ENCODE measurements at places on chromosomes 3 and 15. TPM values are rescaled to one million over a fixed set of nuclear protein-coding genes. Genes with fewer than 3 reads are reported as not detected.

UQCC5 gene
- total RNA-seq, result 2.0 TPM

DNA sequence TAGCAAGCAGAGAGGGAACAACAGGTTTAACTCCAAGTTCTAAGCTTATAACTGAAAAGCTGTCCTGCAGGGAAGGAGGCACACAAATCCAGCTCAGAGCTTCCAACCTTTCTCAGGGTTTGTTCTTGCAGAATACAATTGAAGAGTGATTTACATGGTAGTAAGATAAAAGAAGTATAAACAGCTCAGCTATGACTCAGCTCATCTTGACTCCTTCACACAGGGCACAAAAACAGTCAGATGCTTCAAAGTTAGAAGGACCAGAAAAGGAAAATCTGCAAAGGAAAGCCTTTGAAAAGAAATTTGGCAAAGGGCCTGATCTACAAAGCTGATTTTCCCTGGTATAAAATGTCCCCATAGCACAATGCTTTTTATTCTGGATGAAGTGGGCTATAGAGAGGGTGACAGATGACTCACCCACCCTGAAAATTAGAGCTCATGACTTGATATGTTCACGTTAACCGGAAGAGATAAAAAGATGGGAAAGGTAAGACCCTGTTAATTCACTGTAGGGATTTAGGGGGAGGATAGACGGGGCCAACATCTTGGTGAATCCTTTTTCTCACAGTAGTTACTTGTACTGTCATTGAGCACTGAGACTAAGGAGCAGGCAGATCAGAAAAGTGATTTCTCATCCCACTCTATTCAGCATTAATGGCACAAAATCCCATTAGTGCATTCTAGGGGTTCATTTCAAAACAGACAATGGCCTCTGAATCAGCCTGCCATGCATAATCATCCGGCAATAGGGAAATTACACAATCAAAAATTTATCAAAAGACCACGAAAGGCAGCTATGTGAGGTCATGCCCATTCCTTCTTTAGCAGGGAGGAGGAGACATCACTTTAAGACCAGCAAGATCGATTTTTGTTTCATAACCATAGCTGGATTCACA lies 143.5 kb downstream of the GAP43 start:
- no peak for DNase-seq

DNA sequence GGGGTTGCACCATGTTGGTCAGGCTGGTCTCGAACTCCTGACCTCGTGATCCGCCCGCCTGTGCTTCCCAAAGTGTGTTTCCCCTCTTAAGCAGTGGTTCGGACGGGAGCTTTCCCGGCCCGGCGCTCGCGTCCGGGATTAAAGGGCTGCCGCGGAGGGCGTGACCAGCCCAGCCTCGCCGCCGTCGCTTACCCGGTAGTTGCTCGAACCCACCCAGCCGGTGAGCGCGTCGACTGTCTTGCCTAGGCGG lies 513 bp downstream of the CLASP2 start:
- no peak for DNase-seq

DNA sequence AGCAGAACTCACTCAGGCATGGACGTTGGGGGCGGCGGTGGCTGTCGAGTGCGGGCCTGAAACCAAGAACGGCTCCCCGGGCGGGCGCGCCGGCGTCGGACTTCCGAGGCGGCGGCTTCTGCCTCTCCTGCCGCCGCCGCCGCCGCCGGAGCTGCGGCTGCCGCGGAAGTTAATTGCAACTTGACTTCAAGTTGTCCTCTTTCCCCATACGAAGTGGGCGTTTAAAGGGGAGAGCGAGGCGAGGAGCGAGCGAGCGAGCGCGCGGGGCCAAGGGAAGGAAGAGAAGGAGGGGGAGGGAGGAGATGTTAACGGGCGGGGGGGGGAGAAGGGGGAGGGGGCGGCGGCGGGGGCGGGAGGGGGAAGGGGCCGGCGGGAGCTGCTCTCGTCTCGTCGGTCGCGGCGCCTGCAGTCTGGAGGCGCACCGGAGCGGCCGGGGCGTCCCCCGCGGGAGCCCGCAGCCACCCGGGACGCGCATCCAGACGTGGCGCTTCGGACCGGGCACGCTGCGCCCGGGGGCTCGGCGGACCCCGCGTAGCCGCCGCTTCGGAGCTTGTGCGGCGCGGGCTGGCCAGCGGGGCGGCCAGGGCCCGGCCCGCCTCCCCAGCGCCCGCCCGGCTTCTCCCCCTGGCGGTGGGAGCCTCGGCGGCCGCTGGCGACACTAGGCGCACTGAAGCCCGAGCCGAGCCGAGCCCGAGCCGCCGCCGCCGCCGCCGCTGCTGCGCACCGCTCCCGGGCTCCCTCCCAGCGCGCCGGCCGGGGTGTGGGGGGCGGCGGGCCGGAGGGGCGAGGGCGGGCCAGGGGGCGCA lies 19.7 kb upstream of the SATB1 start:
- peak; percentile 83 for DNase-seq

- peak; percentile 83 for DNase-seq
These were observed at the start of gene TIMMDC1 for GRCh38 chr3:119498186-119499011. Gene TIMMDC1 (plus strand): TSS chr3:119498547. CDS start chr3:119498734, 187 bp downstream.

ULK4 gene
- total RNA-seq, result 17.5 TPM

DNA sequence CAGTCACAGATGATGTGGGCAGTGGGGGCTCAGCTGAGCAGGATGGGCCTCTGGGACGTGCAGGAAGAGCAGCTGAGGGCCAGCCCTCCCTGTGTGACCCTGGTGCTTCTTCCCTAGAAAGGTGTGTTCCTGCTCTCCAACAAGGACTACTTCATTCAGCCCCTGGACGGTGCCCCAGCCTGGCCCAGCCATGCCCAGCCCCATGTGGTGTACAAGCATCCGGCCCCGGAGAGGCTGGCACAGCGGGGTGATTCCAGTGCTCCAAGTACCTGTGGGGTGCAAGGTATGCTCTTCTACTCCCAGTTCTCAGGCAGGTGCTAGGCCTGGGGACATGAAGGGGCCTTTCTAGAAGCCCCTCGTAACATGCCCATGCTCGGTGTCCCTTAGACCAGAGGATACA lies 38.3 kb downstream of the SAXO2 start:
- no peak for DNase-seq

GRCh38 chr15:101372149-101372577 lies 77.1 kb upstream of the SNRPA1 start:
- no peak for DNase-seq

DNA sequence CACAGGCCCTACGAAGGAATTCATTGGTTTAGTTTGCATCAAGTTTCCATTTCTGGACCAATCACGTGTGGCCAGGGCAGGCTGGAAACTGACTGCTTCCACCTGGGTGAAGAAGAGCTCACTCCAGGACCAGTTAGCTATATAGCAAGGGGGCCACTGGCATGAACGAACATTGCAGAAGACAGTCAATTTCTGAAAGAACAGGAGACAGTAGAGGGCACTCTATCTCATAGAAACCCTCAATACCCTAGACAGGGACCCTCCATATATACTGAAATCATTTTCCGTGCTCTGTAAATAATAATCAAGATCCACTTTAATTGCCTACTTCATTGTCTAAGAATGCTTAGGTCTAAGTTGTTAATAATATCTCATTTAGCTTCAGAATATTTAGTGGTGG lies 215.6 kb downstream of the CADPS start:
- no peak for DNase-seq

DNA sequence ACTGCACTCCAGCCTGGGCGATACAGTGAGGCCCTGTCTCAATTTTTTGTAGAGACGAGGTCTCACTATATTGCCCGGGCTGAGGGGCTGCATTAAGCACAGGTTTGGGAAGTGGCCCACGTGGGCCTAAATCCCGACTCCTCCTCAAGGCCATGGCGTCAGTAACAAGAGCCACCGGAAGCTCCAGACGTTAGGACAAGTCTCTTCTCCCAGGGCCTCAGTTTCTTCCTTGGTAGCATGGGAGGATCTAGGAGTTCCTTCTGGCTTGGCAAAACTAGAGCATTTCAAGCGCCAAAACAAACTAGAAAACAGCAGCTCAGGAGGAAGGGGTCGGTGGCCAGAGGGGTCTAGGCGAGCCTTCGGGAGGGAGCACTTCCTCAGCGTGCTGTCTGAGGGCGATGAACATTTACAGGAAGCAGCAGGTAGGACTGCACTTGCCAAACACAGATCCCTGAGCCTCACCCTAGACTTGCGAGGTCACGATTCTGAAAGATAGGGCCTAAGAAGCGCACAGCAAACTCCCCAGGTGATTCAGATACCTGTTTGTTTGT lies 536 bp downstream of the SNAPC5 start:
- no peak for DNase-seq

DNA sequence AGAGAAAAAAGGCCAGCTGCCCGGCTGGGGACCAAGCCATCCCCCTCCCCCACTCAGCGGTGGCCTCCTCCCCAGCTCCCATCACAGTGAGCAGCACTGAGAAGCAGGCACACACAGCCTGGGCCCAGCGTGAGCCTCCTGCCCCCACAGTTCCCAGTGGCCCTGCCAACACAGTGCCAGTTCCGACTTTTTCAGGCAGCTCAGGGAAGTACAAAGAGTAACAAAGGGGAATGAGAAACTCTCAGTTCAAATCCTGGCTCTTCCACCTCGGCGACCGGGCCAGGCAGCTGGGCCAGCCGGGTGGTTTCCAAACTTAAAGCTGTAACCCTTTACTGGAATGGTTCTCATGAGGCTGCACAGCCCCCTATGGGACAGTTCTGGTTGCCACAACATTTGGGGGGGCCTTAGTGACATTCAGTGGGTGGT lies 18.5 kb downstream of the TNK2 start:
- no peak for DNase-seq

DNA sequence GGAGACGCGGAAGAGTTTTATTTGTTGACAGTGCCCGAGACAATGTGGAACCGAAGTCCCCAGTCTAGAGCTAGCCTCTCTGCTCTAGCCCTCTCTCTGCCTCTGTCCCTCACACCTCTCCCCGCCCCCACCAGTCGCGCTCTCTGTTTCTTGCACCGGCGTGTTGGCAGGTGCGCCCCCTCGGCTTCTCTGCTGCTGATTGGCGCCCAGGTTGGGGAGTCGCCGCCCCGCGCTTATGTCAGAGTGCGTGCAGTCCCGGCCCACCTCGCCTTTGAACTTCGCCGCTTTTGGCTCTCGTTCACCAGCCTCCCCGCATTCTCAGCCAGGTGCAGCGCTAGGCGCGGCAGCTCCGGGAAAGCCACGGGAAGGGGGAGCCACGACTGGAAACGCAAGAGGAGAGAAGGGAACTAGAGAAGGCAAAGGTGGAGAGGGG lies at the start of gene SOX14:
Gene SOX14 (plus strand): TSS at position 315 of the 433 bp plus-strand sequence. CDS start 470 bp downstream, outside the sequence.
- DNase-seq, result no peak

GRCh38 chr15:25803036-25803435 lies 60.1 kb downstream of the ATP10A start:
- no peak for DNase-seq

DNA sequence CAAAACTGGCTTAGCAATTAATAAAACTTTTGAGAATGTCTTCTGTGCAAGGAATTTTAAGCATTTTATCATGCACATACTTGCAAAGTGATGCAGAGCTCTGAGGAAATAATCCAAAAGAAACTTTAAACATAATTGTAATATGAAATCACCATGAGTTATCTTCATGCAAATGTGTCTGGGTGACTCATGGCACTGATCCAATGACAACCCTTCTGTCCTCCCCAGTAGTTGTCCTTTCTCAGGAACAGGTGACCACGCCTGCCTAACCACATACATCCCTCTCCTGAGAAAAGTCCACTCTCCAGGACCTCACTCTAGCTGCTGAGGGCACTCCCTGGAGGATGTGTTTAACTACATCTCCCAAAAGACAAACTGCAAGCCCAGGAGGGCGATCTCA lies 530.6 kb upstream of the IL12A start:
- no peak for DNase-seq

DNA sequence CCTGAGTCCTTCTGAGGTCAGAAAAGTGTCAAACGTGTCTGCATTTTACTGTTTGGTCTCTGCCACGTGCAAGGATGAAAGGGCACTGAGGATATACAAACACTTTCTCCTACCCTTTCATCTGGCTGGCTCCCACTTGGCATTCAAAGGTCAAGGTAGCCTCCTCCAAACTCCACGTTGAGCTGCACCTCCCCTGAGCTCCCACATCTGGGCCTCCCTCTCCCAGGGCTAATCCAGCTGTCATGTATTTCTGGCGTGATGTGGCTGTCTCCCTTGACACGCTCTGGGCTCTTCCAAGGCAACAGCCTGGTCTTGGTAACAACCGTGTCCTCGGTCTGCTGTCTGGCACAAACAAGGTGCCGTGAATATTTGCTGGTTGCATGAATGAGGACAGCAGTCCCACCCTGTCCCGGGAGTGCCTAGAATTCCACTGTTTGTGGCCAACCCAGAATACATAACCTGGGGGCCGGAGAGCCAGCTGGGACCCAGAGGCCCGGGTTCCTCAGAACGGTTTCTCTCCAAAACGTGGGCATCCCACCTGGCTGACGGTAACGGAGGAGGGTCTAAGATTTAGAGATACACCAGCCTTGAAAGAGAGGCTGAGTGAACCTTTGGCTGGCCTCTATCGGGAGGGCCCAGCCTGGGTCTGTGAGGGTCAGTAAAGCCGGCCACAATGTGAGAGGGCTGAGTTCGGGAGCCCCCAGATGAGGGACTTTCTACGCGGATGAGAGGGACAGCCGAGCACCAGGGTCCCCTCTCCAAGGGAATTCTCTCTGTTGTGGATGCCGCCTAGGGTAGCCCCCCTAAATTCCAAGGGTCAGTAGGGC lies 767 bp downstream of the GLT8D1 start:
- no peak for DNase-seq

GRCh38 chr3:71305231-71306206 lies 278.0 kb downstream of the FOXP1 start:
- no peak for DNase-seq

DNA sequence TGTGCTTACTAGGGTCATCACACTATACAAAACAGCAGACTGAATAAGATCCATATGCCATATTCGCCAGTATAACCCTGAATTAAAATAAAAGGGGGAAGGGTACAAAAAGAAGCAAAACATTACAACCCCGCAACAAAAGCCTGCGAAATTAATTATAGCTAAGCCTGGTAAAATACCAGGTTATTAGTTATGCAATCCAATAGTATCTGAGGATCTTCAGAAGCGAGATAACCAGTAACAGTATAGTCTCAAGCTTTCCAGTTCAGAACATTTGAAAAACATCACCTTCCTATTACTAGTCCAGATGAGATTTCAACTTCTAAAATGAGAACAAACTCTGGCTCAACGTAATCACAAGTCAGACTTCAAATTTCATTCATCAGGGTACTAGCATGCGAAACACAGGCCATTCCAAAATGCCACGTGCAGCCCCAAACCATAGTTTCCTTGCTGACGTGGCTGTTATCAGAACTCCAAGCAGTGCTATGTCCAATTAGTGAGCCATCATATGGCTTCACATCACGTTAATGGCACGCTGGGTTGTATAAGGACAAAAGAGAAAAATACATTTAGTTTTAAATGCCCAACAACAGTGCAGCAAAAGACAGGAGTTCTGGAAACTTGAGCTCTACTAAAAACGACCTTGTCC lies 1.1 kb downstream of the SSR3 start:
- DNase-seq, result no peak

- DNase-seq, result no peak
These were observed 59.4 kb downstream of the SOX2 start for GRCh38 chr3:181771120-181771519.

DNA sequence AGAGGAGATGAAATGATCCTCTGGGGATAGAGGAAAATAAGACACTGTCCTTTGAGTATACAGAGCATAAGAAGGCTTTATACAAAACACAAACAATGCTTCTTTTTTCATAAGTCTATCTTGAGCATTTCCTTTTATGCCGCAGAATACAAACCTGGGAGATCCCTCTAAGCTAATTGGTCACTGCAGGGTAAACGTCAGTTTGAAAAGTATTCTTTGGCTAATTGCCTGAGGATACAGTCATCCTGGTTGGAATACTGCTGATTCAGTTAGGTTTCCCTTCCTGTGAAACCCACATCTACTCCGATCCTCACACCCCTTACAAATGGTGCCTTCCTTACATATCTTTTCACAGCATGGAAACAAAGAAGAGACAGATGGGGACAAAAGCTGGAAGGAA lies 10.6 kb downstream of the WNT5A start:
- no peak for DNase-seq
